ENCODE measurements at places on chromosomes 3 and 15.
A peak's percentile ranks its signal among the peaks of the same experiment; 100 is the strongest.

DNA sequence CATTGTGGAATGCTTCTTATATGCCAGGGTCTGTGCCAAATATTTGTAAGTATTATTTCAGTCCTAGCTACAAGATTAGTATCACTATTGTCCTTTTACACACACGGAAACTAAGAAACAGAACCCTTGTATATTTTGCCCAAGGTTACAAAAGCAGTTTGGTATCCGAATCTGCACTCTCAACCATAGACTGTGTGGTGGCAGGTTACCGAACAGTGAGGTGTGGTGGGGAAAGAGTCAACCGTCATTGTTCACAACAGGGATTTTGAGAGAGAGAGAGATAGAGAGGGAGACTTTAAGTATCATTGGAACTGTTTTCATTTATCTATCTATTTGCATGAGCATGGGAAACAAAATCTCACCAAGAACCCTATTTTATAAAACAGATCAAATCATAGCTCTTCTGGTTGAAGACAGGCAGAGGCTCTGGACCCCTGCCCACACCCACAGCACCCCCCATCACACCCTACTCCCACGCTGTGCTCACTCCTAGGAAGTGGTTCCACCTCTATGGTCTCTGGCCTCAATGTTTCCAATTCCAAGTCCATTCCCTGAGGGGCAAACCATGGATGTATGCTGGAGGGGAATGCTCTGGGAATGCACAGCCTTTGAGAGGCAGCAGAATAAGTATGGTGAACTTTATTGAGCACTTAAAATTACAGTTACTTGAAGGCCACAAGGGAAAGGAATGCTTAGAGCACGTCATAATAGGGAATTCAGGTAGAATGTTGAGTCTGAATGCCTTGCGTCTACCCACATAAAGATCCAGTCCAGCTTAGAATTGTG, 69.0 kb downstream of the ARHGAP31 start:
- DNase-seq = no peak

GRCh38 chr3:111112913-111113312, 41.3 kb downstream of the NECTIN3 start:
- DNase-seq = no peak

- peak; percentile 39 for DNase-seq
Measured at GRCh38 chr15:75695220-75695619, 17.4 kb downstream of the CSPG4 start.

DNA sequence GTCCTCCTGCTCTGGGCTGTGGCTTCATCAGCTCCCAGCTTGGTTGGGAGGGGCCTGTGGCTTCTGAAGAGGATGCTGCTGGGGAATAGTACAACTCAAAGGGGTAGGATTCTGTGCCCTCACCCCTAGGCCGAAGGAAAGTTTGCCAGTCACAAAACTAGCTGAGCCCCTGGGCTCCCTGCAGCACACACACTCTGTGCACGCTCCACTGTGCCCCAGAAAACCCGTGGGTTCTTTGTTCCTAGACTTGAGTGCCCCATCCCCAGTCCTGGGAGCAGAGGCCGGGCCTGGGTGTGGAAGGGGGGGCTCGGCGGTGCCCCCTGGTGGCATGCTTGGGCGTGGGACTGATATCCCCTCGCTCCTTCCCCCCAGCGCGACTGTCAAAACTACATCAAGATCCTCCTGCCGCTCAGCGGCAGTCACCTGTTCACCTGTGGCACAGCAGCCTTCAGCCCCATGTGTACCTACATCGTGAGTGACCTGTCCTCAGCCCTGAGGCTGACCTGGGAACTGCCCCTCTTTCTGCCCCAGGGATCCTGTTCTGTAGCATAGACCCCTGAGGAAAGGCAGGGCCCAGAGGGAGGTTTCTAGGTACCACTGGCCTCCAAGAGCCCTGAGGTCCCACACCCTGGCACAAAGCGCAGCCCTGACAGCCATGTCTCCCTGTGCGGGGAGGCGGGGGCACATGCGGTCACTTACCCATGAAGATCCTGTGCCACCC, 14.2 kb downstream of the CIB1 start:
- DNase-seq = peak; percentile 70

GRCh38 chr3:142930463-142930862, 33.0 kb downstream of the PAQR9 start:
- no peak for DNase-seq

DNA sequence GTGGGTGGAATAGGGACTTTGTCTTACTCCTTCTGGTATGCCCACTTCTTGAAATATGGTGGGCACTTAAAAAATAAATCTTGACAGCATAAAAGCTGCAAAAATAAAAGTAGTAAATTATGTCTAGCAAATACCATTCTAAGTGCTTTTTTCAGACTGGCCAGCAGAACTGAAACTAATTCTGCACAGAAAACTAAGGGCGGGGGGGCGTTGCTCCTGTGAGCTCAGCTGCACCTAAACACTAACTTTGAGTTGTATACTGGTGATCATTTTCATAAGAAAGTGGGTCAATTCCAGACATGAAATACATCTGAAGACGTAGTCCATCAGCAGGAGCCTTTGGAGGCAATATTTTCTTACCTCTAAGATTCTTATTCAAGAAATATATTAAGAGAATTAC, 114.8 kb downstream of the WDR76 start:
- no peak for DNase-seq

GRCh38 chr3:2098398-2099027, at the start of gene CNTN4:
Gene CNTN4 (plus strand): TSS chr3:2098866.
- peak; percentile 23 for DNase-seq

- no peak for DNase-seq
Measured at GRCh38 chr15:25236861-25237155, 202.0 kb downstream of the UBE3A start.

DNA sequence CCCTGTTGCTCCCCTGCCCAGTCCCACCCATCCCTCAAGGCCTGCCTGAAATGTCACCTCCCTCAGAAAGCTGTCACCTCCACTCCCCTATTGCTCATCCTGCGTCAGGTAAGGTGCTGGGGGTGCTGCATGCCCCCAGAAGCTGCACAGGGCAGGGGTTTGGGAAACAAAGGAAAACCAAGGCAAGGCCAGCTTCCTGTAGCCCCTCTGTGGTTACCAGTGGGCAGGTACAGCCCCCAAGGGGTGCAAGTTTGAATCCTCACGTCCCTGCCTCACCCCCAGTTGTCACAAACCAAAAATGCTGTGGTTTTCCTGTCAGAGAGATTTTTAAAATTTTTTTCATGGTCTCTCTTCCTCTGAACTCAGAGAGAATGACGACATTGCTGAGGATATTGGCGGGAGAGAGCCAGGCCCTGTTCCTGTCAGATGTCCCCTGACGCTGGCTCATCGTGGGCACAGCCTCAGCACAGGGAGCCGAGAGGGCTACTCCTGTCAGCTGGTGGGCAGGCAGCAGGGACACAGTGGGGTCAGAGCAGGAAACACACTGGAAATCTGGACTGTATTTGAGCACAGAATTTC, 27.0 kb downstream of the PSTPIP1 start:
- DNase-seq = peak; percentile 60

DNA sequence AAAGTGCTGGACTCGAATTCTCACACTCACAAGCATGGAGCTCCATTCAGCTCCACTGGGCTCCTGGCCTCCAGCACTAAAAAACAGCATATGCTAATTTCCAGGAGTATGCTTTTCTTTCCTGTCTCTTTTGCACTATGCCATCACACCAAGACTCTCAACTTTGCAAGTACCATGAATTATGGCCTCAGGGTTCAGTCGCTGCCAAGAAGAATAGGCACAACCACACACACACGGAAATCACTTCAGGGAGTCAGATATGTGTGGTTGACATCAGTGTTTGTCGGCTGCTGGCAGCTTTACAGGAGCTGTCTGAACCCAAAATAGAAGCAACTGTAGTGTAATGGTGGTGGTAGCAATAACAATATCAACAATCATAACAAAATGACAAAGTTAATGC, 305.0 kb upstream of the SLCO3A1 start:
- no peak for DNase-seq

DNA sequence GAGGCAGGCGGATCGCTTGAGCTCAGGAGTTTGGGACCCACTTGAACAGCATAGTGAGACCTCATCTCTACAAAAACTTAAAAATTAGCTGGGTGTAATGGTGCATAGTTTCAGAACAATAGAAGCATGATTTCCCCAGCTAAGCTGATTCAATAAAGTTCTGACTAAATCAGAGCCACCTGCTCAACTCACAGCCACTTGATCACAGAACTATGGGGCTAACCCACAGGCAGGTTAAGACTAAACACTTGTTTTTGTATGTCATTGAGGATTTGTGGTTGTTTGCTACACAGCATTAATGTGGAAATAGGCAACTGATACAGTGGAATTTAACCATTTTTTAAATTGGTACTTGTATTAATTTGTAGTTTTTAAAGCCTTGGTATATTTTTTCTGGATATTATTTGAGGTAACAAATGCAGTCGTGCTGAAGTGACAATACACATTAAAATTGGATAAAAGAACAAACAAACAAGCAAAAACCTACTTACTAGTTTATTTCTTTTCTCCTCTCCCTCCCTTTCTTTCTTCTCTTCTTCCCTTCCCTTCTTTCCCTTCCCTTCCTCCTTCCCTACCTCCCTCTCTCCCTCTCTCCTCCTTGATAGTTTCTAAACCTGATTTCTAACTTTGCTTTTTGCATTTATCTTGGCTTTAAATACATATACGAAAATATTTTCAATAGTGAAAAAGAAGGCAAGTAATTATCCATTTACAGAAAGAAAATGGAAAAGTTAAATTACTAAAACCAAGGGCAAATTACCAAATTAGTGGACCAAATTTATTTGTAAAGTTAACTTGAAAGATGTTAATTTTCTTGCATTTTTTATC, 32.1 kb downstream of the OXSM start:
- no peak for DNase-seq

DNA sequence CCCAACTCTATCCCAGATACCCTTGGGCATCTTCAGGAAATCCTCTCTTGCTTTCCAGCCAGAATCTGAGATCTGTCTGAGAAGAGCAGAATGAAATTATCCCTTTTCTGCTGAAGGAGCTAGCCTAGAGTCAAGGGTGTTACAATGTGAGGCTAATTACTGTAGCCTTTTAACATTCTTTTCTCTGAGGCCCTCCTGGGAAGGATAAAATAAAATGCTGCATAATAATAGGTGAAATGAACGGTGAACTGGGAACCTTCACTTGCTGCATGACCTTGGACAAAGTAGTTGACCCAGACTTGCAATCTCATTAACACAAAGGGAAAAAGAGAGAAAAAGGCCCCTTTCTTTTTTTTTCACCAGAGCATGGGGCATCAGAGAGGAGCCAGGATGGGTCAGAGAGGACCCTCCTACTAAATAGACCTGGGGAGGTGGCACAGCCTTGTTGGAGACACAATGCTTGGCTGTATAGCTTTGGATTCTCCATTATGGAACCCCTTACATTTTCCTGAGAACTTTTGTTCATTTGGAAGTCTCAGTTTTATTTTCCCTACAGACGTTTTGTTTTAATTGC, 137.0 kb upstream of the LIPC start:
- no peak for DNase-seq

- no peak for DNase-seq
Measured at GRCh38 chr3:179482857-179483256, 31.6 kb upstream of the GNB4 start.

GRCh38 chr15:26891448-26892181, 24.8 kb downstream of the GABRA5 start:
- peak; percentile 80 for DNase-seq

GRCh38 chr15:73940061-73940981, 14.1 kb downstream of the LOXL1 start:
- no peak for DNase-seq

DNA sequence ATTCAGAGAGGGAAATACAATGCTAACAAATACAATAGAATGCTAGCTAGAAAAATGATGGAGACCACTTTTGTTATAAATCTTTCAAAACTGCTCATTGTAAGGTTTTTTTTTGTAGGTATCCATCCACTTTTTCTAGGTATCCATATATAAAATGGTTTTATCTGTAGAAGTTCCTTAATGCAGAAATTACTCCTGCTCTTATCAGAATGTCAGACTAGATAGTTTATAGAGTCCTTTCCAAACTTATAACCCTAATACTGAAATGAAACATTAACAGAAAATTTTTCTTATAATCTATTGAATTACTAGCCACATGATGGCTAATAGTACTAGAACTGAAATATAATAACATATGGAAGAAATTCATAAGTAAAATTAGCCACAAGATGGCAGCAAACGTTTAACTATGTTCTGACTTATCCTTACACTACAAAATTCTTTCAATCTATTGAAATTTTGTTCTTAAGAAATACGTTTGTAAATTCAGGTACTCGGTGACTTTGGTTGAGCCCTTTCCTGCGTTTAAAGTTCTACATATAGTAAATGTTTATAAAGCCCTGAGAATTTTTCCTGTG, 58.5 kb downstream of the ECT2 start:
- peak; percentile 61 for DNase-seq

- peak; percentile 31 for DNase-seq
Measured at GRCh38 chr3:45664578-45664977, 24.6 kb upstream of the SACM1L start.

GRCh38 chr3:130895690-130896488, 2.0 kb downstream of the ATP2C1 start:
- DNase-seq = peak; percentile 22

DNA sequence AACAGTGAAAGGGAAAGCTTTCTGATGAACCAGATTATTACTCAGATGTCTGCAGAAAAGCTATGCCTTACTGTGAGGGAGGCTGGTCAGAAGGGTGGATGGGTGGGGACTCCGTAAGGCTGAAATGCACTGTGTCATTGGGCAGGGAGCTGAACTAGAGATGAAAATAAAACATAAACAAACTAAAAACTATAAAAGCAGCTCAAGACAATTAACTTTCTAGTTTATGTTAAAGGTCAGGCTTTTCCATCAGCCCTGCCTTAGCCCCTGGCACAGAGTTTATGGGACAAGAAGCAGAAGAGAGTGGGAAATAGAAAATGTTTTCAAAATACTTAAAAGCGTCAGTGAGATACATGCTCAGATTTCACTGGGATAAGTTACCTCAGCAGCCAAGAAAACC, 310.0 kb upstream of the UBE2E2 start:
- no peak for DNase-seq

DNA sequence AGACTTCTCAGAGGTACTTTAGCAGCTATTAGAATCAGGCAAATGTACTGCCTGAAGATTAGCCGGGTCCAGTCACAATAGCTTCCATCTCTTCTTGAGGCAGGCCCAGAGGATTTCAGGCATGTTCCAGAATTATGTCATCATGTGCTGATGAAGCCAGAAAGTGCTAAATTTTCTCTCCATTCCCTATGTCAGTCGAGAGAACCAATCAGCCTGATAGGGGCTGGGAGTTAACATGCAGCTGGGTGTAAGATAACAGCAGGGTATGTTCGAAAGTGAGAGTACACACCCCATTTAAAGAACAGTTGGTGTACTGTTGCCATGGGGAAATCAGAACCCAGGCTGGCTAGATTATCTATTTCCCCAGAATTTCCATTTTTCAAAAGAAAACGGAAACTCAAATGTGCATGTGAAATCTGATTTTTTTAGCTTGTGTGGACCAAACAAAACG, 48.7 kb downstream of the MYH15 start:
- DNase-seq = no peak

GRCh38 chr15:56148064-56148463, 95.6 kb downstream of the RFX7 start:
- no peak for DNase-seq

DNA sequence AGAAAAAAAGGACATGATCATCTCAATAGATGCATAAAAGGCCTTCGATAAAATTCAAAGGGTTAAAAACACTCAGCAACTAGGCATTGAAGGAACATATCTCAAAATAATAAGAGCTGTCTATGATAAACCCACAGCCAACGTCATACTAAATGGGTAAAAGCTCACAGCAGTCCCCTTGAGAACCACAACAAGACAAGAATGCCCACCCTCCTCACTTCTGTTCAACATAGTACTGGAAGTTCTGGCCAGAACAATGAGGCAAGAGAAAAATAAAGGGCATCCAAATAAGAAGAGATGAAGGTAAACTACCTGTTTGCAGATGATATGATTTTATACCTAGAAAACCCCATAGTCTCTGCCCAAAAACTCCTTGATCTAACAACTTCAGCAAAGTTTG, 619.7 kb upstream of the LMCD1 start:
- no peak for DNase-seq
